Fibroblast of skin of scalp (primary cell): ENCODE measurements at places on chromosomes 12 and 14.

DNA sequence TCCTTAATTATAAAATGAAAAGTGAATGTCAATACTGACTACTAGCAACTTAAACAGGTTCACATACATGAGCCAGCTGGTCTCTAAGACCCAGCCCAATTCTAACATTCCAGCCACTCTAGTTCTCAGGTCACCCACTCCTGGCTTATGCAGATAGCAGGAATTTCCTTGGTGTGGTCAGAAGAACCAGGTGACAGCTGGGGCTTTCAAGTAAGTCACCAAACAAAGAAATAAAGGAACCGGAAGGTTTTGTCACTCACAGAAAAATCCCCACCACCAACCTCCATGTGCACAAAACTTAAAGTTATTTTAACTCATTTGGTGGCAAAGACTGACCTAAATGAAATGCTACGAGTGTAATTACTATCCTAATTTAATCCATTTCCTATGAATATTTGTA lies 129.6 kb upstream of the CDKN3 start:
- DNase-seq = no peak

GRCh38 chr14:101123618-101124510 lies 220.3 kb upstream of the RTL1 start:
- DNase-seq = no peak

GRCh38 chr12:118850244-118850825 lies 131.0 kb upstream of the SRRM4 start:
- no peak for DNase-seq

DNA sequence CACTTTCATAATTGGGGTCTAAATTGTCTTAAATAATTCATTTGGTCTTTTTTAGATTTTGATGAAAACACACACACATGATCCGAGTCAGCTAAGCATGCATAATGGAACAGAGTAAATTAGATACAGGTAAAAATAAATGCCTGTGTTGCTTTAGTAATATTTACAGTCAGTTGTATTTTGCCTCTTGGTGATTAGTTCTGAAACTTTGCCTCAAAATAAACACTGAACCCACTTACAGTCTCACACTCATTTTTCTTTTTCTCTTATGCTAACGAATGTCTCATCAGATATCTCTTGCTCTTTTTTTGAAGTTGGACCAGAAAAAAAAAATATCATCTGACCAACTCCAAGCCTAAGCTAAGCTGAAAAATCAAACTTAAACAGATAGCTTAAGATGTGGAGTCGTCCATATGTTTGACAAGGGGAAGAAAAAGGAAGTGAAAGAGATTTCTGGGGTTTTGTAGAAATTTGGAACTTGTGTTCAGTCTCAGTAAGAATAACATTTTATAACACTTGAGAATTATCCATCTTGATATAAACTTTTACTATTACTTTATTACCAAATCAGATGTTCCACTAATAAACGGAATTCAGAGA lies 592.5 kb downstream of the RPL10L start:
- no peak for DNase-seq

DNA sequence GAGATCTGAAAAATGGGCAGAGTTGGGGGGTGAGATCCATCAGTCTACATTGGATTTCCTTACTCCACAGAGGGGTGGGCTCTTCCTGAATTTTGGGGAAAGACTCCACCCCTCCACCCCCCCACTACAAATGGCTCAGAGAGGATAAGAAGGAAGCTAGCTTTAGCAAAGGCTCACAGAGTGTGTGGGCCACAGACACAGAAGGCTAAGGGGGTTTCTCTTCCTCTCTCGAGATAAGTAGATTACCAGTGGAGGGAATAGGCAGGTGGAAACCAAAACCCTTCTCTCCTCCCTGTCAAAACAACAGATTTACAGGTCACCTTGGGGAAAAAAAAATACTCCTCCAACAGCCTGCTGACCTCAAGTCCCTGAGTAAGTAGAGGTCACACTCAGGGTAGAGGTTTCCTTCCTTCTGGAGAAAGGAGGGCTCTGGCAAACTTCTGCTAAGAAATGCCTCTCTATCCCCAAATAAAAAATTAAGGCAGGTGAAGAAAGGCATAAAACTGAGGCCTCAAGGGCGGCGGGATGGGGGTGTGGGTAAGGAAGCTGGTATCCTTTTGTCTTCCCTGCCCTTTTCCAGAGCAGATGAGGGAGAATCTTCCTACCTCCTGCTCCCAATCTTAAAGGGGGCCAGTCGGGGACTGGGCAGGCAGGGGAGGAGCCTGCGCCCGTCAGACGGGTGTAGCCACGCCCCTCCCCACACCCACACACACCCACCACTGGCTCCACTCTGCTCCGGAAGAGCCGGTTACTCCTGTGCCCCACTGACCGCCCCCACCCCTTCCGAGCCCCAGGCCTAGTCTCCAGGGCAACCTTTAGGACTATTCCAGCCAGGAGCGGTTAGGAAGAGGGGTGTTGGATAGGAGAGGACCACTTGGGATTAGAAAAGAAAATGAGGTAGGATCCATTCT lies 1.9 kb upstream of the BAZ2A start:
- peak; percentile 25 for DNase-seq

DNA sequence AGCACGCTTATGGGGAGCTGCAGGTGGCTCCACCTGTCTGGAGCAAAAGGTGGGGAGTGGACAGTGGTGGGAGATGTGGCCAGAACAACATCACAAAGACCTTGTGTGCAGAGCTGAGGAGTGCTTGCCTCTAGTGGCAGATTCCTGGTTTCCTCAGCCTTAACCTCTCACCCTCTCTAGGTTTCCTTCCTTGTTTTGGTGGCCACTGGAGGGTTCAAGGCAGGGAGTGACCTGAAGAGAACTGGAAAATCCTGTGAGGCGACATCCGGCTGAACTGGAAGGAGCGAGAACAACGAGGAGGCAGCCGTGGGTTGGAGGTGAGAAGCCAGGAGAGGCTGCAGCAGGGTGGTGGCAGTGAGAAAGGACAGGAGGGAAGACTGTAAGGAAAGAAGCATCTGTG lies 6.3 kb upstream of the FLVCR2 start:
- DNase-seq = no peak

- no peak for DNase-seq
Measured at GRCh38 chr14:43438056-43438455, 1069.0 kb downstream of the FSCB start.

DNA sequence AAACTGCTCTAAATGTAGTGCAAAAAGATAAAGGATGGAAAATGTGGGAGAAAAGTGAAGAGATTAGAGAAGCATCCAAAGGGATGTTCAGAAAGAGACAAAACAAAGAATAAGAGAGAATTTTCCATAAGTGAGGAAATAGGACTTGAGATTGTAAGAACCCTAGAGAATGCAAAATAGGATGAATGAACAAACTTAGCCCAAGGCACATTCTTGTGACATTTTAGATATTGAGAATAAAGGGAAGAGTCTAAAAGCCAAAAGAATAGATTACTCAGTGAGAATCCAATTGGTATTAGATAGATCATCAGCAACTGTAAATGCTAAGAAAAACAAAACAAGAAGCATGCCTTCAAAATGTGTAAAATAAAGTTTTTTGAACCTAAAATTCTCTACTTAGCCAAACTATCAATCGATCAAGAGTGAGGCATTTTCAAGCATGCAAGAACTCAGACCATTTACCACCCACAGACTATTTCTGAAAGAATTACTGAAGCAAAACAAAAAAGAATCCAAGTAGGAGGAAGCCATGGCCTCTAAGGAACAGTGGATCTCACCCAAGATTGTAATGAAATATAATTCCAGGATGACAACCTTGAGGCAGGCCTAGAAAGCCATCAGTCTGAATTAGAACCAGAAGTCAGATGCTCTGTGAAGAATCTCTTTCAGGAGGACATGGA lies 33.5 kb downstream of the DYRK2 start:
- peak; percentile 51 for DNase-seq

- no peak for DNase-seq
Measured at GRCh38 chr12:86249276-86249675, 6.9 kb downstream of the MGAT4C start.

DNA sequence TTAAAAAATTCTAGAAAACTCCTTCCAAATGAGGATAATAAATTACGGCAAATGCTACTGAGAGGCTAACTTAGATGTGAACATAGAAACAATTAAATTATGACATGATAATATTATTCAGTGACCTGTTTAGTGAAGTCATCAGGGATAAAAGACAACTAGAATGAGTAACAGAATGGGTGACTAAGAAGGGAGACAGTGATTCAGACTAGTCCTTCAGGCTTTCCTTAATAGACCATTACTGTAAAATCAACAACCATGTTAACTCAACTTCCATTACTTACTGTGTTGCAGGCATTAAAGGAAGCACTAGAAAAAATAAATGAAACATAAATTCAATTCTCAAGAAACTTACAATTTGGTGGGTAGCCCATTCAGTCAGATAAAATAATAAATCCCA lies 543.9 kb upstream of the LRFN5 start:
- no peak for DNase-seq

GRCh38 chr12:54608156-54608555 lies 19.7 kb upstream of the PPP1R1A start:
- DNase-seq = no peak

GRCh38 chr12:27303139-27304111 lies 29.2 kb upstream of the BMAL2 start:
- peak; percentile 25 for DNase-seq

- DNase-seq = peak; percentile 4
Measured at GRCh38 chr12:131561051-131561450, 149.8 kb upstream of the SFSWAP start.

- DNase-seq = no peak
Measured at GRCh38 chr12:89319606-89320005, 32.7 kb downstream of the DUSP6 start.

DNA sequence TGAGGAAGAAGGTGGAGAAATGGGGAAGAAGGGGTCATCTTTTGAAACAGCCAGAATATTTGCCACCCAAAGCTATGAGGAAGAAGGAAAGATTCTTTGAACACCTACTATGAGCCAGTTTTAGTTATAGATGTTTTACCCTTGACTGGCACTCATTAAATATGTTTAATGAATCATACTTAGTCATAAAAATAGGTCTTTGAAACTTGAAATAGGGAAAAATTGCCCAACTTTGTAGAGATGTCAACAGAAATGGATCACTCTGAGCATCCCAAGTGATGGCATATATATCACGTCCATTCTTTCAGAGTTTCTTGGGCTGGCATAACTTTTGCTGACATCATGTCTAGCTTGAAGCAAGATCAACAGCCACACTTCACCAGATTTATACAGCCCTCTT lies 263.5 kb downstream of the RPAP3 start:
- no peak for DNase-seq

- DNase-seq = peak; percentile 95
Measured at GRCh38 chr14:94373708-94374107, 14.7 kb downstream of the SERPINA1 start.

DNA sequence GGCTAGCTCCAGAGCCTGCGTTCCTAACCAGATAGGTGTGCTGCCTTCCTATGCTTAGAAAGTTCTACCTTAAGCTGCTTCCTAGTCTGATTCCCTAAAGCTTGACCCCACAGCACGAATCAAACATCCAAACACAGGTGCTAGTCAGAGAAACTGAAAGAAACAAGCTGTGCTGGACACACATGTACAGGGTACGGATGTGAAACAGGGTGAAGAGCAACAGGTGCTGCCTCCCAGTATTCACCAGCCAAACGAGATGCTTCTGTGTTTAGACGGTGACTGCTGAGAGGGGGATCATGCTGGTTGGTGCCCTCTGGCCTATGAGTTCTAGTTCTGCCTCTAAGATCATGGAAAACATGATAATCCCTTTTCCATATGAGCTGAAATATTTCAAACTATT lies 105.3 kb downstream of the GRIP1 start:
- no peak for DNase-seq

DNA sequence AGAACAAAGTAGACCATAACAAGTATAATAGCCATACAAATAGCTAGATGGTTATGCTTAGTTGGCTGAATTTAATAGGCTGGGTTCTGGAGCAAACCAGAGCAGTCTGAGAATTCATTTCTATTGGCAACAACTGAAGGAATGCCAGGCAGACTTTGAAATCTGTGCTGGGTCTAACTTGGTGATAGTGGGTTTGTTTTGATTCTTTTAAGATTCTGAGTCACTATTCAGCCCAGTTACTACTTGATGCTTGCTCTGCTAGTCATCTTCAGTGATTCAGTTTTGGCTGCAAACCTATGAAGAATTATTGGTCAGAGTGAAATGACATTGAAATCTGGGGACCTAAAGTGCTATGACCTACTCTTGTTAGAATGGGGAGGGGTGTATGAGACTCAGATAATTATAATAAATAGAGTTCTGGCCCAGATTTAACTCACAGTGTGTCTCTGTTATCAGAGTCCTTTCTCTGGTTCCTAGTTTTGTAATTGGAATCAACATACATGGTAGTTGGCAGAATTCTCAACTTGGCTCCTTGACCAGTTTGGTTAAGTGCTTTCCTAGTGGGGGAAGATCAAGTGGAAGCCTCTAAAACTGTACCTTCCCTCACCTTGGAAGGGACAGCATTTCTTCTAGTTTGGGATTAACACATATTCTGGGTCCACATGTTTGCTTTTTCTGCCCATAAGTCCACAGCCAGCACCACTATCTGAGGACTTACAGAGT lies 43.5 kb downstream of the MNAT1 start:
- DNase-seq = peak; percentile 94

- no peak for DNase-seq
Measured at GRCh38 chr14:35287431-35288013, 4.7 kb upstream of the PSMA6 start.

DNA sequence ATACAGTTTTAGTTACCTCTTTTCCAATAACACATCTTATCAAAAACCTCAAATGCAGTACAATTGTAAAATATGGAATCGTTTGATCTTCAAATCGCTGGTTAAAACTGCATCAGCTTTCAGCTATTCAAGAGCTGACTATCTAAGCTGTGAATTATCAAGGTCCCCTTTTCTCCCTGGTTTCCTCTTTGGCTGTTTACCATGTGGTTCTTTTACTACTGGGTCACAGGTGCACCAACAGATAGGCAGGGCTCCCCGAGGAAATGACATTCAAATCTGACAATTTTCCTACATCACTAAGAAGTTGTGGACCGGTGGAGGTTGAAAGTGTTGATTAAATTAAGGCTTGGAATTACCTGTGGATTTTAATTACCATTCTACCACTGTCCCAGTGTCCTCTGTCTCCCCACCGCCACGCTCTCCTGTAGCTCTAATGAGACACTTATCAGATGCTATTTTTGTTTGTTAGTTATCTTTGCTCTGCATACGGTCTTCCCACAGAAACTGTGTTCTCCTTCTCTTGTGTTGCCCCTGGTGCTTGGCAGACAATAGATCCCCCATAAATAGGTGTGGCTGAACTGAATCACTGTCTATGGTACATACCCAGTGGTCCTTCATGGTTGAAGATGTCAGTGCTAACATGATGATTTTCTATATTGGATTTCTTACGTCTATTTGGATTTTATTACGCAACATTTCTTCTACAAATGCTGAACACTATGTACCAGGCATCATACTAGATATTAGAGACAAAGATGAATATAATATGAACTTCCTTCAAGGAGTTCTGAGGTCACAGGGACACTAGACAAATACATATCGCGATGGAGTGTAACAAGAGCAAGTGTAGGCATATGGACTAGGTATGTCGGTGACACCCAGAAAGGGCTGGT lies 20.9 kb upstream of the PLXNC1 start:
- DNase-seq = no peak

DNA sequence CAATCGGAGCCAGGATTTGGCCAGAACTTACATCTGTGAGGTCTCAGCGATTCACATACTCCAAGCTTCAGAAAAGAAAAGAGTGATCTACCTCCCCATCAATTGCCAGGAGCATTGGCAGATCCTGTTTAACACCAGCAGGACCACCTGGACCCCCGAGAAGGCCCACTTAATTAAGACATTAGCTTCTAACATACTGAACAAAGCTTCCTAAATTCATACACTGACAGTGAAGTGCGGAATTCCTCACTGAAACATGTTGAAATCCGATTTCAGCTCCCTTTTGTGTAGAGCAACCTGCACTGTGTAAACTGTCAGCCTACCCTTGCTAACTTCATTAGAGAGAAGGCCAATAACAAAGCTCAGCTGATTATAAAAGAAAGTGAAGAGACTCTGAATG lies 274.0 kb downstream of the NOVA1 start:
- DNase-seq = no peak
